ENCODE measurements at places on chromosomes 6 and 20.

GRCh38 chr20:47490795-47491194 lies 10.9 kb upstream of the NCOA3 start:
- no peaks in the 10 kb centered on the region for H3K36me3 ChIP-seq
- no peaks in the 10 kb centered on the region for H3K27me3 ChIP-seq
- no peak overlapping the region for H3K4me3 ChIP-seq
- no peak for DNase-seq
- H3K27ac ChIP-seq: no peak overlapping the region
- H3K4me1 ChIP-seq: peaks cover 17% of the 10 kb centered on the region

- H3K36me3 ChIP-seq: peaks cover 41% of the 10 kb centered on the region
- H3K4me1 ChIP-seq: peaks cover 27% of the 10 kb centered on the region
- no peak for DNase-seq
- no peak overlapping the region for H3K4me3 ChIP-seq
These were observed 16.8 kb downstream of the SRSF3 start for GRCh38 chr6:36610956-36611336.

GRCh38 chr20:63027221-63027921 lies 20.6 kb upstream of the BHLHE23 start:
- no peak overlapping the region for H3K4me3 ChIP-seq
- no peaks in the 10 kb centered on the region for H3K36me3 ChIP-seq
- H3K4me1 ChIP-seq: no peaks in the 10 kb centered on the region
- H3K27ac ChIP-seq: no peak overlapping the region

GRCh38 chr6:14876778-14877613 lies 368.9 kb upstream of the JARID2 start:
- H3K27me3 ChIP-seq: peaks cover 2% of the 10 kb centered on the region
- no peak for DNase-seq
- peaks cover 4% of the 10 kb centered on the region for H3K4me1 ChIP-seq

DNA sequence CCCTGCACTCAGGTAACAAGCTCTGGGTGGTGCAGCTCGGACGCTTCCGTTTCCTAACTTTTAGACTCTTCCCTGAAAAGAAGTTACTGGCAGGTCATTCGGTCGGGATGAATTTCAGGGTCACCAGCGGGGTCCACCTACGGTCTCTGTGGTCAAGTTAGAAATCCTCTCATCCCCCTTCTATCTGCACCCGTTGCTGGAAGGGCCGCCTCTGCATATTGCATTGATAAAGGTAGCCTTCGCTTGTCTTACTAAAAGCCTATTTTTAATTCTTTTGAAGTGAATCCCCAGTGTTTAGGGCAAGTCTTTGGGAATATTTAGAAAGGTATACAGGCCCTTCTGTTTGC lies 47.3 kb downstream of the LRRN4 start:
- peaks cover 8% of the 10 kb centered on the region for H3K36me3 ChIP-seq
- peak overlapping the region; percentile 98 for H3K27ac ChIP-seq
- no peak for DNase-seq
- H3K4me1 ChIP-seq: peaks cover 14% of the 10 kb centered on the region
- H3K27me3 ChIP-seq: no peaks in the 10 kb centered on the region
- peak overlapping the region; percentile 95 for H3K4me3 ChIP-seq

GRCh38 chr6:143294265-143294860 lies 156.1 kb downstream of the ADAT2 start:
- no peak for DNase-seq
- H3K4me1 ChIP-seq: no peaks in the 10 kb centered on the region
- peaks cover 4% of the 10 kb centered on the region for H3K36me3 ChIP-seq

- DNase-seq: no peak
- H3K27me3 ChIP-seq: no peaks in the 10 kb centered on the region
- no peak overlapping the region for H3K27ac ChIP-seq
- peaks cover 3% of the 10 kb centered on the region for H3K36me3 ChIP-seq
These were observed 43.3 kb downstream of the DUSP22 start for GRCh38 chr6:335572-335971.

Measured in progenitor cell of endocrine pancreas (in vitro differentiated cells).